ENCODE measurements at places on chromosomes 4 and X. TPM values are rescaled to one million over a fixed set of nuclear protein-coding genes. Genes with fewer than 3 reads are reported as not detected.

SCD5 gene
- total RNA-seq: 2.0 TPM

UGT2A1 gene
- not detected for total RNA-seq

OTUD6A gene
- total RNA-seq: not detected

UGT2B10 gene
- total RNA-seq: not detected

GSTCD gene
- 11.6 TPM for total RNA-seq

GPR143 gene
- total RNA-seq: not detected

SMIM9 gene
- not detected for total RNA-seq

DNA sequence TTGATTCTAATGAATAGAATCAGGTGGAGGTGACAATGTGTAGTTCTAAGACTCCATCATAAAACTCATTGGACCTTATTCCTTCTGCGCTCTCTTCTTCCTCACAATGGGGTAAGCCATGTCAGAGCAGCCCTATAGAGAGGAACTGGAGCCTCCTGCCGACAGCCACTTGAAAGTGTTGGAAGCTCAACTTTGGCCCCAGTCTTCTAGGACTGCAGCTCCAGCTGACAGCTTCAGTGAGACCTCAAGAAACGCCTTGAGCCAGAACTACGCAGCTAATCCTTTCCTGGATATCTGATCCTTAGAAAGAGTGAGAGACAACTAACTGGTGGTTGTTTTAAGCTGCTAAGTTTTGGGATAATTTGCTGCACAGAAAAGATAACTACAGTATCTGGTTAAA is 22.1 kb upstream of the ADH7 start:
- no peak for DNase-seq
- H3K27me3 ChIP-seq: peaks cover 9% of the 10 kb centered on the region
- no peaks in the 10 kb centered on the region for H3K36me3 ChIP-seq
- no peaks in the 10 kb centered on the region for H3K4me1 ChIP-seq
- no peak overlapping the region for H3K4me3 ChIP-seq

GRCh38 chr4:128551280-128551679 is 258.2 kb upstream of the JADE1 start:
- DNase-seq: no peak
- peaks cover 29% of the 10 kb centered on the region for H3K27me3 ChIP-seq
- H3K4me1 ChIP-seq: peaks cover 13% of the 10 kb centered on the region
- H3K36me3 ChIP-seq: no peaks in the 10 kb centered on the region

DNA sequence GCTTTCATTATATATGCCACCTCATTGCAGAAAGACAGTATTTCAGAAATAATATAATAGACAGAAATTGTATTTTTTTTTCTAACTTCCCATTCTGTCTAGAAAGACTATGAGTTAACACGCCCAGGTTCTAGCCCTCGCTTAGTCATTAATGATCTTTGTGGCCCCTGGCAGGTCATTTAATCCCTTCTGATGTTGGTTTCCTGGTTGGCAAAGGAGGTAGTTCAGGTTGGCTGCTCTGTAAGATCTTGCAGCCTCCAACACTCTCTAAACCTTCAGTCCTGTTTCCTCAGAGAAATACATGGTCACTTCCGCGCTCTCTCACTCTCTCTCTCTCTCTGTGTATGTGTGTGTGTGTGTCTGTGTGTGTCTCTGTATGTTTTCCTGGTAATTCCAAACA is 156.3 kb upstream of the NOCT start:
- no peaks in the 10 kb centered on the region for H3K4me1 ChIP-seq
- H3K4me3 ChIP-seq: no peak overlapping the region
- H3K27me3 ChIP-seq: peaks cover 8% of the 10 kb centered on the region
- no peaks in the 10 kb centered on the region for H3K36me3 ChIP-seq

DNA sequence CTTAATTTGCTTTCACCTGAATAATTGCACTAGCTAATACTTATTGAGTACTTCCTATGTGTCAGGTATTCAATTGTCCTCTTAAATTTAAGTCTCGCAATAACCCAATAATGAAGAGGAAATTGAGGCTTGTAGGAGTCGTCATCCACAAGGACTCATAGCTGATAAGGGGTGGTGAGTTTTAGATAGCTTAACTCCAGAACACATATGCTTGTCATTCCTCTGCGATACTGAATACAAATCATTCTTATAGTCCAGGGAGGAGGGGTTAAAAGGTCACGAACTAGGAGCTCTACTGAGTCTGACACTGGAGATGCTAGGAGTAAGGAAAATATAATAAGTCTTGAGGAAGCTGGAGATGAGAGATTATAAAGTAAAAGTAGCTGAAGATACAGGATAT is 1.4 kb upstream of the PACRGL start:
- H3K36me3 ChIP-seq: no peaks in the 10 kb centered on the region
- DNase-seq: no peak
- peaks cover 33% of the 10 kb centered on the region for H3K4me1 ChIP-seq

DNA sequence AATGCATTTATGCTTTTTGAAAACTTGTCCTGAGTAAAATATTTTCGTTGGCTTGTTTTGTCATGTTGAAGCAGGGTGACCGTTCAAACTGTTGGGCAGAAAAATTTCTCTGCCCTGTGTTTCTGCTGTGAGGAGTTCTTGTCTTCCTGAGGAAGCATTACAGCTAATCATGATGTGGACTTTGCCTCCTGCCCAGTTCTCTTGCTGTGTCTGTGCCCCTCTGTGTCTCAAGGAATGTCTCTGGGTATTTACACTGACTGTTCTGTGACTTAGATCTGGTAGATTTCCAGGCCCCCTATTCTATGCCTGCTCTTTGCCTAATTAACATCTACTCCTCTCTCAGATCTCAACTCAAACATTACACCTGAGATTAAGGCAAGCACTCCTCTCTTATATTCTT is 30.4 kb upstream of the RPL34 start:
- H3K36me3 ChIP-seq: peaks cover 11% of the 10 kb centered on the region
- H3K27me3 ChIP-seq: no peaks in the 10 kb centered on the region
- no peak overlapping the region for H3K27ac ChIP-seq
- H3K4me1 ChIP-seq: no peaks in the 10 kb centered on the region
- no peak for DNase-seq
- H3K4me3 ChIP-seq: no peak overlapping the region

GRCh38 chr4:106316773-106317409 is 541 bp downstream of the AIMP1 start:
- no peak overlapping the region for H3K27ac ChIP-seq
- peaks cover 37% of the 10 kb centered on the region for H3K4me1 ChIP-seq
- no peak overlapping the region for H3K4me3 ChIP-seq
- no peak for DNase-seq
- H3K36me3 ChIP-seq: peaks cover 22% of the 10 kb centered on the region
- H3K27me3 ChIP-seq: no peaks in the 10 kb centered on the region

- H3K27ac ChIP-seq: no peak overlapping the region
- no peak overlapping the region for H3K4me3 ChIP-seq
Observed at GRCh38 chr4:82293304-82293703, 80.5 kb downstream of the HNRNPD start.

DNA sequence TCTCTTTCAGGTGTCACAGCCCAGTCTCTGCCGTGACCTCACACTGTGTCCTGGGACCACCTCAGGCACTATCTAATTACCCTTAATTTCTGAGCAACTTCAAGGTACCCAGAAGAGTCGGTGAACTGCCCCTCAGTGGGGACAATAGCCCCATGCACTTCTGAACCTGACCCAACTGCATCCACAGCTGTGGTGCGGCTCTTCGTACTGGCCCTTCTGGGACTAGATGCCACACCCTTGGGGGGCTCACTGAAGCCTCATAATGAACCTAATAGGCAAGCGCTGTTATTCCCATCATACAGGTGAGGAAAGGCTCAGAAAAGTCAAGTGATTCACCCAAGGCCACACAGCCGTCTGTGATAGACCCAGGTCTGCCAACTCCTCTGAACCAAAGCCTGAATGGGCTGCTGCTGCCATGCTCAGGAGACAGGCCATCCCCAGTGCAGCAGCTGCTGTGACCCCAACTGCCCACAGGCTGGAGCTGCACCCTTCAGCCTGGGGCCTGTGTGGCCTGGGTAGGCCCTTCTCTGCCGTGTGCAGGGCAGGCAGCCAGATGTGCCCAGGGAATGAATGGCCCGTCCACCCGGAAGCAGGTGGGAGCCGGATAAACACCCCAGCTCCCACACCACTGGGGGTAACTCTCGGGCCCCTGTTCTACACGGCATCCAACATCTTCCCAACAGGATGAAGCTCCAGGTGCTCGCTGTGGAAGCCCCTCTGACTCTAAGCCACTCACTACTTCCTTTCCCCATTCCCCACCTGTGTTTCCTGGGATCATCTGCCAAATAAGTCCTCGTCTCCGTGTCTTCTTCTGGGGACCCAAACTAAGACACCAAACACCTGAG is 35.9 kb downstream of the HMX1 start:
- no peaks in the 10 kb centered on the region for H3K27me3 ChIP-seq
- no peak for DNase-seq
- H3K36me3 ChIP-seq: no peaks in the 10 kb centered on the region
- H3K4me3 ChIP-seq: no peak overlapping the region

All from activated CD4-positive, alpha-beta T cell treated with anti-CD3 and anti-CD28 coated beads, Interleukin-2, amount 10 ng/mL, durations not matched to agents 7 days and 5 days (primary cell).